ENCODE measurements at places on chromosomes 16 and 17.
A peak's percentile ranks its signal among the peaks of the same experiment; 100 is the strongest.

DNA sequence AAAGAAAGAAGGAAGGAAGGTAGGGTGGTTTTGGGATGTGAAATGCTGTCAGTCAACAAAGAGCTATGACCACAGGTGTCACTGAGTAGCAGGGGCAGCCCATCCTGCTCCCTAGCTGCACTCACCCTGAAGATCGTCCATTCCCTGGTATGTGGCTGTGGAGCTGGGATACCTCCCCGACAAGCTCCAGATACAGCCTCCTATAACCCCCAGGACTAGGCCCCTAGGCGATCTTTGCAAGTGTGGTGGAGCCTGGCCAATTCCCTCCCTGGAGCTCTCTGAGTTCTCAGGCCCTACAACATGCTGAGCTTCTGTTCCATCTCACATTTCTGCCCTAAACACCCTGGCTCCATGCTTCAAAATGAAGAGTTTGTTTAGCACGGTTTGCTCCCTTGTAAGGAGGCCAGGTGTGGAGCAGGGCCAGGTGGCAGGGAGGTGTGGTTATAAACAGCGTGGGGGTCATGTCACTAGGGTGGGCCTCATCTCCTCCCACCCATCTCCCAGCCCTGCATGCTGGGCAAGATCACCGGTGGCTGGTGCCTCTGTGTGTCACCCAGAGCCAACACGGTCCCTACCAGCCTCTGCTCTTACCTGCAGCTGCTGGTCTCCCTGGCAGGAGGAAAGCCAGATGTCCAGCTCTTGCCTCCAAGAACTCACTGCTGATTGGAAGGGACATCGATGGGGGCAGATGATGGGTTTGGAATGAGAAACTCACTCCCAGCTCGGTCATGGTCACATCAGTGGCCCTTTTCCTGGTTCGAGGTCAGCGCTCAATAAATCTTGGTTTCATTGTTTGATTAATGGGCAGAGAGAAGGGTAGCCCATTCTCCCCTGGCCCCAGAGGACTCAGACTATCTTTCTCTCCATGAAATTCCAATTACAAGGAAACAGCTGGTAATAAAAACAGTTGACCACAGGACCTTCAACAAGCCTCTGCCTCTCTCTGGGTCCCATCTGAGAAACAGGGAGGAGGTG, 511.0 kb upstream of the CDH5 start:
- no peak for DNase-seq

DNA sequence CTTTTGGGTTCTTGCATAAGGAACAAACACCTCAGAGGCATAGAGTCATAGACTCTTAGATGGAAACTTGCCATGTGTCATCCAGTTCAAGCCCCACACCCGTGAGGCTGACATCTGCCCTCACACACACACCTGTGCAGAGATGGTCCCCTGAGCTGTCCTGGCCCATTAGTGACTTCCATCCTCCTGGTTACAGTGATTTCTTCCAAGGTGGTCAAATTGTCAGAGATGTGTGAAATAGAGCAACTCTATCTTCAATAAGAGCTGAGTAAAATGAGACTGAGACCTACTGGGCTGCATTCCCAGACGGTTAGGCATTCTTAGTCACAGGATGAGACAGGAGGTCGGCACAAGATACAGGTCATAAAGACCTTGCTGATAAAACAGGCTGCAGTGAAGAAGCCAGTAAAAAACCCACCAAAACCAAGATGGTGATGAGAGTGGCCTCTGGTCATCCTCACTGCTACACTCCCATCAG, 342.2 kb upstream of the TNRC6C start:
- DNase-seq = no peak

DNA sequence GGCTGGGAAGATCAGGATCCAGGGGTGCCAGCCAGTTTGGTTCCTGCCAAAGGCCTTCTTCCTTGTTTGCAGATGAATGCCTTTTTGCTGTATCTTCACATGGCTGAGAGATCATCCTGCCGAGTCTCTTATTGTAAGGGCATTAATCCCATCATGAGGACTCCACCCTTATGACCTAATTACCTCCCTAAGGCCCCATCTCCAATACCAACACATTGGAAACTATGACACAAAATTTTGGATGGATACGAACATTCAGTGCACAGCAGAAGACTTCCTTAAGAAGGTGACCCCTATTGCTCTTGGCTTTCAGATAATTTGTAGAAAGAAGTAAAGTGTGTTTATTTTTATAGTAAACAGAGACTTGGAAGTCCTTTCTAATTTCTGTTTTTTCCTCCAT, 1164.7 kb upstream of the CDH8 start:
- no peak for DNase-seq

- DNase-seq = no peak
Measured at GRCh38 chr17:38730526-38731379, 612 bp downstream of the CISD3 start.

DNA sequence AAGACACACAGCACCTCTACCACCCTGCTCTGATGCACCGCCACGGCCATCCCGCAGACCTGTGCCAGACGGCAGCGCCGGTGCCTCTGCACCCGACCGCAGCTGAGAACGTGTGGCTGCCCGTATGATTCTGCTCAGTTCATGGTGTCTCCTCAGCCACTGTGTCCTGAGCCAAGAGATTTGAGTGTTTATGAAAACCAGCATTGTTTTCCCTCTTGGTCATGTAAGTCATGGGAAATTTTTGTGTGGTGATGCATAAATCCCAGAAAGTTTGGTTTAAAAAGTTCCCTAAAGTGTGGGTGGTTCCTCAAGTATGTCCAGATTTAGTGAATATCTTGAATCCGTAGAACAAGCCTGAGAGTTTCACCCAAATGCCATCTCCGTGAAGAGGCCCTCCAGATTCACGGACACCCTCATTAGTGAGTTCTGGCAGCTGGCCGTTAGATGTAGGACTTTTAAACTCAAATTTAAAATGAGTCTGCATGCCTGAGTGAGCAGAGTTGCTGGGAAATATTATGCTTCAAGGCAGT, 57.6 kb downstream of the CDRT4 start:
- DNase-seq = no peak

DNA sequence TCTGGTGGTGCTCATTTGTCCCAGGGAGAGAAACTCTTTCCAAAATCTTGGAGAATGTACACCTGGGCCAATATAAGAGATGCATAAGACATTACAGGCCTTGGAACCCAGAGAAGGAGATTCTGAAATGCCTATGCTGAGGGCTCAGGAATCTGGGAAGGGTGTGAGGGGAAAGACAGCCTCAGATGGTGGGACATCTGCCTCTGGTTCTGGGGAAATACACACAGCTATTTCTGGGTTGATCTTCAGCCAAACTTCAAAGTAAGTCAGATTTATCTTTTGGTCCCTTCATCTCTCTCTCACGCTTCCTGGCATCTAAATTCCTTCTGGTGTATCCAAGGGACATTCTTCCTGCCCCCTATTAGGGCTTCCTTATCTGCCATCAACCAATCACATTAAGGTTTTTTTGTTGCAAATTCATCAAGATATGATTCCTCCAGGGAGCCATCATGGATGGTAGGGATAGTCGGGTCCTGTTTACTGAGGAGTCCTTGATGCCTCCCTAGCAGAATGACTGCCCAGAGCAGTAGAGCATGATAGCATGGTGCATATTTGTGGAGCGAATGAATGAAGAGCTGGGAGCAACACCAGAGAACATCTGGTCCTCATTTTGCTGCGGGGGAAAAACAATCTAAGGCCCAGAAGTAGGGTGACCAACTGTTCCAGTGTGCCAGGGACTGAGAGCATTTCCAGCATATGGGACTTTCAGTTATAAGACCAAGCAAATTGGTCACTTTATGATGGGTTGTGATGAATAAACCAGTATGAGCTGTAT, 35.7 kb upstream of the DYNLL2 start:
- no peak for DNase-seq

GRCh38 chr17:54111576-54111975, 288.8 kb downstream of the KIF2B start:
- DNase-seq = no peak

- no peak for DNase-seq
Measured at GRCh38 chr16:66206363-66206762, 160.1 kb upstream of the CDH5 start.

DNA sequence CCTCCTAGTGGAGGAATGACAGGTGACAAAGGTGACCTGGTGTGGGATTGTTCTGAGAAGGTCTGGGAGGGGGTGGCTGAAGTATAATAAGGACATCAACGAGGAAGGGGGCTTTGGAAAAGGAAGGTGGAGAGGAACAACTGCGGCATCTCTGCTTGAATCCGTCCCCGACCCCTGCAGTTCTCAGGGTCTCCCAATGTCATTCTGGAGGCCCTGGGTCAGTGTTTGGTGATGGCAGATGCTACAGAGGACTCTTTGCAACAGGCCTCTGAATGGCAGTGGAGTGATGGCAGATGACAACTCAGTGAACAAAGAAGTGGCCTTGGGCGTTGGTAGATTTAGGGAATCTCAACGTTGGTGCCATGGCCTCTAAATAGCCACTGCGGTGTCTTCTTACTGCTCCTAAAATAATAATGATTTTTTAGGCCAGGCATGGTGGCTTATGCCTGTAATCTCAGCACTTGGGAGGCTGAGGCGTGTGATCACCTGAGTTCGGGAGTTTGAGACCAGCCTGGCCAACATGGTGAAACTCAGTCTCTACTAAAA, 1.3 kb downstream of the ENGASE start:
- DNase-seq = no peak

GRCh38 chr17:83186751-83187421, 107.5 kb downstream of the METRNL start:
- peak; percentile 45 for DNase-seq

DNA sequence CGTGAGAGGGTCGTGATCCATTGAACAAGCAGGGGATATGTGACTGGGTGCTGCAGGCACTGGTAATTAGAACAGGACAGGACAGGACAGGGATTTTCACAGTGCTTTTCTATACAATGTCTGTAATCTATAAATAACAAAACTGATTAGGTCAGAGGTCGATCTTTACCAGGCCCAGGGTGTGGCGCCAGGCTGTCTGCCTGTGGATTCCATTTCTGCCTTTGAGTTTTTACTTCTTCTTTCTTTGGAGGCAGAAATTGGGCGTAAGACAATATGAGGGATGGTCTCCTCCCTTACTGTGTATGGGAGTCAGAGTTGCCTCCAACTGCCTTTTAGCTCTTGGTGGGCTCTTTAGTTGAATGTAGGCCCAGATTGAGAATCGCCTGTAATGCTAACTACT, 1.5 kb upstream of the ZNF764 start:
- no peak for DNase-seq

DNA sequence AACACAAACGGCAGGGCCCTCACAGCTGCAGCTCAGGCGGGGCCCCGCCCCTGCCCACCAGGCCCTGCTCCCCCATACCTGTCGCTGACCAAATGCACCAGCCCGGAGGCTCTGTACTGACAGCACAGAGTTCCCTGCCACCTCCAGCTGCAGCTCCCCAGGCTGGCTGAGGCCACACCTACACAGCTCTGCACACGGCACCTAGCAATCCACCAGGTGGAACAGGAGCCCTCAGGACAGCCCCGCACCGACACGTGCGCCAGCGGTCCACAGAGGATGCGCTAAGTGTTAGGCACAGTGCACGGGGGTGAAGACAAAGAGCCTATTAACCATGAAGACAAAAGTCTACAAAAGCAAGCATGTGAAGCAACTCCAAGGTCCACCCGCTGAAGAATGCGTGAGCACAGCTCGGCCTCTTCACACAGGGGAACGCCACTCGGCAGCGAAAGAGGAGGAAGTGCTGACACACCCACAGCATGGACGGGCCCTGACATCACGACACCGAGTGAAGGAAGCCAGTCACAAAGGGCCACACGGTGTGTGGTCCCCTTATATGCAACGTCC, 5.4 kb downstream of the ZCCHC14 start:
- DNase-seq = no peak

GRCh38 chr17:55845385-55845784, 94.5 kb downstream of the PCTP start:
- DNase-seq = peak; percentile 77

- DNase-seq = no peak
Measured at GRCh38 chr17:54919425-54919824, 18.8 kb downstream of the TOM1L1 start.

DNA sequence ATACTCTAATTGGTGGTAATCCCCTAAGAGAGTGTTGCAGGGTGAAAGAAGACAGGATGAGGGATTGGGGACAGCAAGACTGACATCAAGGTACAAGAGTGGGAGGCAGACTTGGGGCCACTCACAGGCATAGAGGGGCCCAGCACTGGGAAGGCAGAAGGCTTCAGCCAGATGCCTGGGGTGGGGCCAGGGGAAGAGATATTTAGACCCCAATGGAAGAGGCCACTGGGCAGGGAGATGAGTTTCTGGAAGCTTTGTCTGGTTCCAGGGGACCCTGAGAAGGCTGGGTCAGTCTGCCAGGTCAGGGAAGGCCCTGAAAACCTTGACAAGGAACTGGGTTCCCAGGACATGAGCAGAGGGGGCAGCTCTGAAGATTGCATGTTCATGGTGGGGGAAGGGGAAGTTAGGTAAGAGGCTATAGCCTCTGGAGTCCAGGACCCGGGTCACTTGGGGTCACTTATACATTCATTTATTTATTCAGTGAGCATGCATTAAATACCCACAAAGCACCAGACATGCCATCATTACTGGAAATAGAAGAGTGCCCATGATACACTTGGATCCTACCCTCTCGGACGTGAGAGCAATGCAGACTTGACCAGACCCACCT, 92.9 kb downstream of the TMEM132E start:
- DNase-seq = no peak

DNA sequence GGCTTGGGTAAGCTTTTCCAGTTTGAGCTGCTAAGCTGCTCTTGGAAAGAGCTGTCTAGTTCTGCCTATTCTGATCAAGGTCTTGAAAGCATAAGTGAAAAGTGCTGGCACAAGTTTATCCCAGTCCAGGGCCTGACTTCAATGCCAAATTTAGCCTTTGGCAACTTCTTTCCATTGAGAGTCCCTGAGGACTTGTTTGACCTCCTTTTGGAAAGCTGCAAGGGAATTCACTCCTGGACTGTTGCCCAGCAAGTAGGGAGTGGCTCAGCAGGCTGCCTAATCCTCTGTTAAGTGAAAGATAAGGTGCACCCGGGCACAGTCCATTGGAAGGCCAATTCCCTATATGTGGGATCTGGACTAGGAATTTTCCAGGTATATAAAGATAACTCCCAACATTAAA, 16.0 kb upstream of the TANC2 start:
- DNase-seq = no peak

DNA sequence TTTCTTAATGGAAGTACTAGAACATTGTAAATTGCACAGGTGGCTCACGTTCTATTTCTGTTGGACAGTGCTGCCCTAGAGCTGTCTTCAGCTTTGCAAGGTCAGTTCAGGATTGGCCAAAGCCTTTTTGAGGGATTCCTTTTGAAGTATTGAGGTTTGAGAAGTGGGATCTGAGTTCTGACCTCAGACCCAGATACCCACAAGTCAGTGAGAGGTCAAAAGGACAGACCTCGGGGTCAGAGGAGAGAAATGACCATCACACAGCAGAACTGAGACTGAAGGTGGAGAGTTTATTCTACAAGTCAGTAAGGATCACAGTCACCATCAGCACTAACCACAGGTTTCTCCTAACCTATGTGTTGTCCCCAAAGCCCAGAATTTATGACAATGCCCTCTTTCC, 1.7 kb downstream of the ACSM5 start:
- no peak for DNase-seq

- DNase-seq = no peak
Measured at GRCh38 chr17:31525801-31526549, 134.5 kb downstream of the RAB11FIP4 start.

DNA sequence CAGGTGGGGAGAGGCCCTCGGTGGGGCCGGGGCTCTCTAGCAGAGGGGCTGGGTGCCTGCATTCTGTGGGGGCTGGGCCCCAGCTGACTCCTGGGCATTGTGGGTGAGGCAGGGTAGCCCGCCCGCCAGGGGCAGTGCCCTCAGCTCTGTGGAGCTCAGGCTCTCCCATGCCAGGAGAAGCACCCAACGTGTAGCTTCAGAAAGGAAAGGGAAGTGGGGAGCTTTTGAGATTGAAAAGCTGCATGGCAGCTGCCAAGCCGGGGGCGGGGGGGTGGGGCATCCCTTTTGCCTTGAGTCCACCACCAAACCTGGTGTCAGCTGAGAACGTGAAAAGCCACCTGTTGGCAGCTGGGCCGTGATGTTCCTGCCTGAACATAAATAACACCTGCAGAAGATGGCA, 192.1 kb upstream of the CIBAR2 start:
- DNase-seq = no peak

Data from type B pancreatic cell (in vitro differentiated cells).